ENCODE measurements at places on chromosomes 4 and X.

DNA sequence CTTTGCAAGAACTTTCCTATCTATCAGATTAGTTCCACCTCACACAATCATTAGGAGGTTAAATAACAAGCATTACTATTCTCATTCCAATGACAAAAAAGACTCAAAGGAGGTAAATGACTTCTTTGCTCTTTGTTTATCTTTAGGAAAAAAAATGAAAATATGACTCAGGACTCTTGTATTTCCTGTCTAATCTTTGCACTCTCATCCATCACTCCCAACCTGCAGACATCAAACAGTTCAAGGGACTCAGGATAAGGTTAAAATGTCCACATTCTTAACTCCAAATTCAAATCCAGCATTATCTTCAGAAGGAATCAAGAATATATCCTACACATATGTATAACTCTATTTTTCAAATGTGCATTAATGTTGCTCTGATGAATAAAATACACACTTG is 139.6 kb downstream of the UNC5C start:
- DNase-seq = no peak

DNA sequence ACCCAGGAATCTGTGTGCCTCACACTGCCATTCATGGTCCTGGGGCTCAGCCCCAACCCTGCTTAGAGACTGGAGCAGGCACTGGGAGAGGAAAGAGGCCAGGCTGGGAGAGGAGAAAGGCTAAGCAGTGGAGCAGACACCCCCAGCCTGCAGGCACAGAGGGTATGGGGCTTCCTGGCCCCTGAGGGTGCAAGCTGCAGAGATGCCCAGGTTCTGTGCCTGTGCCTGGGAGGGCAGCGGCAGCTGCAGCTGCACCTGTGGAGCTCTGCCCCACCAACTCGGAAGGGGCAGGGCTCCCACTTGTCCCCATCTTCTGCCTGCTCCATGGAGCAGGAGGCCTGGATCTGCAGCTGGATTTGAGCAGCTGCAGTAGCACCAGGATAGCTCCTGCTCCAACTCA is 47.9 kb downstream of the DMP1 start:
- no peak for DNase-seq

DNA sequence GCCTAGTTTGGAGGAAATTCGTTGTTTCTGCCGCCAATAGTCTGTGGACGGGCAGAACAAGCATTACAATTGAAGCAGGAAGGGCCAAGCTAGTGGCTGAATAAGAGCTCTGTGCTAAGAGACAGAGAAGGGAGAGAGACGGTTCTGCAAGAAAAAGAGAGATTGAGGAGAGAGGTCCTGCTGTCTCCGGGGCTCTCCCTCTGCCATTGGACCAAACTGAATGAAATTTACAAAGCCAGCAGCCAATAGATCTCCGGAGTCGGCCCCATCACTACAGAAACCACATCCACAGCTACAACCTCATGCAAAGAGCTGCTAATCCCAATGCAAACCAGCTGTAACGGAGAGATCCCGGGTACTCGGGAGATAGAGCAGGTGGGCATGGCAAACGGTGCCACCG is at the start of gene NLGN4X:
Gene NLGN4X (minus strand): TSS at position 148 of the 400 bp plus-strand sequence. CDS start 77,401 bp downstream, outside the sequence.
- DNase-seq = peak; percentile 10

DNA sequence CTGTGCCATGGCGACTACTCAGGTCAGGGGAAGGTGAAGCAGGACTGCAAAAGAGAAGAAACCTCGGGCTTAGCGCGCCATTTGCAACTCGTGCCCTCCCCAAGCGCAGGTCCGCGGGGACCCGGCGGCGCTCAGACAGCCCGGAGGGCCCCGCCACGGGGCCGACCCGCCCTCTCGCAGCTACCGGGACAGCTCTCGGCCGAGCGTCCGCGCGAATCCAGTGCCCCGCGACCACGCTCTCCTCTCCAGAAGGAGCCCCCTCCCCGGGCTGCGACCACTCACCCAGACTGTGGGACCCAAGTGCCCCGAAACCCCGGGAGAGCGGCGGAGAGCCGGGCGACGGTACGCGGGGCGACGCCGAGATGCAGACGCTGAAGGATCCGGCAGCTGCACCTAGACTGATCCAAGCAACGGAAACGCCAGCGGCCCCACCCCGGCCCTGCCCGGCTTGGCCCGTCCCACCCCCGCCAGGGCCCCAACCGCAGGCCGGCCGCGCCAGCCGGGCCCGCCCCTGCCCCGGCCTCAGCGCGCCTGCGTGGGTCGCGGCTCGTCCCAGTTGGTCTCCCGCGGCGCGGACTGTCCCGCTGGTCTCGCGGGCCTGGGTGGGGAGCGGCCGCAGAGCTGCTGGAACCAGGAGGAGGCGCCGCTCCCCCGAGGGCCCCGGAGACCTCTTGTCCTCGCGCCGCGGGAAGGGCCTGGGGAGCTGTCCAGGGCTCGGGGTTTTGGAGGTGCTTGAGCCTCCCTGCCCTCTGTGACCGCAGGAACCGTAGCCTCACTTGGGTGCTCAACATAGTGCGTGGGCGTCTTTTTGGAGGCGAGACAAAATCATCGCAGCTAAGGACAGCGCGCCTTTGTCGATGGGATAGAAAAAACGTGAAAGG is at the start of gene ANXA5:
Gene ANXA5 (minus strand): TSS at position 400 of the 881 bp plus-strand sequence. CDS start 391 bp downstream, at position 9.
- DNase-seq = no peak

- DNase-seq = no peak
Observed at GRCh38 chr4:129751646-129752045, 655.7 kb downstream of the C4orf33 start.

Measured in Jurkat, Clone E6-1 (cell line).